ENCODE measurements at places on chromosomes 12 and 14. TPM values are rescaled to one million over a fixed set of nuclear protein-coding genes. Genes with fewer than 3 reads are reported as not detected.

Gene SLC38A1
- total RNA-seq: 64.4 TPM

Gene SPX
- total RNA-seq: 10.0 TPM

Gene RHEBL1
- 0.38 TPM for total RNA-seq

Gene RASSF9
- 9.1 TPM for total RNA-seq

DNA sequence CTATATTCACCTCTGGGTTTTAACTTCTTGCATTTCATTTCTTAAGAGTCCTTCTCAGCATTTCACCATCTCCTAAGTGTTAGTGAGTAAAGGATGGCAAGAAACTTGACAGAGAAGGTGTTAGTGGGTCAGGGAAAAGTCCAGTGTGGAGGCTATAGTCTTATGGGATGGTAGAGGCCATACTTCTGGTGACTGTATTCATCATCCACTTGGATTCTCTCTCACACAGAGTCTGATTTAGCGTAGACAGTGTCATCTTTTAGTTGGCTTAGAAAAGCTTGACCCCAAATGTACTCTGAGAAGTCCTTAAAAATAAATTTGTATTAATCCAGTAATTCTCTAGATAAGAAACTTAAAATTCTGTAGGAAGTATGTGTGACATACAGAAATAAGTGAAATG lies 232.4 kb upstream of the FBXO33 start:
- DNase-seq: no peak

DNA sequence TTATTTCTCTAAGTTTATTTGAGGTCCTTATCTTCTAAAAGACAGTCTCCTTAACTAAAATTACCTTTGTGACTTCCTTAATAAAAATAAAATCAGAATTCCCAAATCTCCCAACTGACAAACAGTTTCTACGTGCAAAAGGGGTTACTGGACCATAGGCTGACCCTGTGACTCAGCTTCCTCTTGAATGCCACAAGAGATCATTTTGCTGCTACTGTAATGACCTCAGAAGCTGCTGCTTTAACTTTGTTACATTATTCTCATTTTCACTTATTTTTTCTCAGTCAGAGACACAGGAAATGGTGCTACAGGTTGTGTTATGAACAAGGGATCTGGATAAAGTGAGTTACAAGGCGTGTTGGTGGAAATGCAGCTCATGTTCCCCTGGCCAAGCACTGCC lies 132.2 kb upstream of the TMTC2 start:
- no peak for DNase-seq

GRCh38 chr14:60632257-60632656 lies 17.0 kb downstream of the SIX1 start:
- DNase-seq: no peak

DNA sequence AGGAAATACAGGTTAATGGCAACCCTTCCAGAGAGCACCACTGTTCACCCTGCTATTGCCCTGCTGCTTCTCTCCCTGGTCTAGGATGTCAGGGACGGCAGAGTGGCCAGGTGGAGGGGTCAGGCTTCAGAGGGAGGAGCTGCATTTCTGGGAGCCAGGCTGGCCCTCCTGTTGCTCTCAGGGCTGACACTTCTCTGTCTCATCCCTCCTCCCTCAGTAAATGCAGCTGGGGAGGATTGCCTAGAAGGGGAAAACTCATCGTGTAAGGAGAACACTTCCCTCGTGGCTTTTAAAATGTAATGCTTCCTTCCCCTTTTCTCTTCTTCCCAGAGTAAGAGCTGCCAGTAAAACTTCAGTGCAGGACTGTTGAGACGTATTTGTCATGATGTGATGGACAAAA lies 20.8 kb downstream of the SUSD6 start:
- DNase-seq: no peak

DNA sequence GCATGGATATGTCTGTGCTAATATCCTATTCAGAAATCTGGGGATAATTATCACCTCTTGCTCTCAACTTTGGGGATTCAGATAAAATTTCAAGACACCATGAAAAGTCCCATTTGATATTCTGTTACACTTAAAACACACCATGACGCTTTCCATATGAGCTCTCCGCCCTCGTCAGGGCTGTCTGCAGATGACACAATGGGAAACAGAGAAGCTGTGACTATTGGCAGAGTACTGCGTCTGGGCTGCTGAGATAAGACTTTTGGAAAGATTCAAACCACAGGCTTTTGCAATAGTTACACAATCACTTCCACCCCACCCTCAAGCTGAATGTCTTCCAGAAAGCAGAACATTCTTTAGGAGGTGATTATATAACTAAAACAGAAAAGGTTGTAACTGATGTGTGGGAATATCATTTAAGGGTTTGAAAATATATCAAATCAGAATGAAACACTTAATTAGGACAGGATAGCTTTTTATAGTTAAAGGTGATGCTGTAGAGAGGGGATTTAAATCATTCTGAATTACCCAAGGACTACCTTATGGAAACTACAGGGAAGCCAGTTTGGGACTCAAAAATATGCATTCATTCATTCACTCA lies 75.3 kb upstream of the TMPO start:
- DNase-seq: peak; percentile 78

- no peak for DNase-seq
These were observed 249.7 kb upstream of the NPAS3 start for GRCh38 chr14:32688941-32689340.
